ENCODE measurements at places on chromosomes 5 and 9.

DNA sequence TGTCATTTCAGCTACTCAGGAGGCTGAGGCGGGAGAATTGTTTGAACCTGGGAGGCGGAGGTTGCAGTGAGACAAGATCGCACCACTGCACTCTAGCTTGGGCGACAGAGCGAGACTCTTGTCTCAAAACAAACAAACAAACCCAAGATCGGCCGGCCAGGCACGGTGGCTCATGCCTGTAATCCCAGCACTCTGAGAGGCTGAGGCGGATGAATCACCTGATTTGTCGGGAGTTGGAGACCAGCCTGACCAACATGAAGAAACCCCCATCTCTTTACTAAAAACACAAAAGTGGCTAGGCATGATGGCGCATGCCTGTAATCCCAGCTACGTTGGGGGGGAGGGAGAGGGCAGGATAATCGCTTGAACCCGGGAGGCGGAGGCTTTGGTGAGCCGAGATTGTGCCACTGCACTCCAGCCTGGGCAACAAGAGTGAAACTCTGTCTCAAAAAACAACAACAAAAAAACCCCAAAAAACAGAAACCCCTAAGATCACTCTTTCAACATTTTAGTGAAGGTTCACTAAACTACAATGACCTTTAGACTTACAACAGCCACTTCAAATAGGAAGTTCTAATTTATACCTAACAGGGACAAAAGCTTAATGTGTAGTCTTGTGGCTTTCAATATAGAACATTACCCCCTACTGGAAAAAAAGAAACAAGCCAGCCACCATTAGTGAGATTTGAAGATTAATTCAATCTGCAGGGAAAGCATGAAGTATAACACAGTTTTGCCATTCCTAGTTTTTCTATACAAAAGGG, 7.0 kb downstream of the HSPA9 start:
- no peak for DNase-seq

GRCh38 chr9:16064771-16065170, 511.9 kb downstream of the CCDC171 start:
- no peak for DNase-seq

GRCh38 chr5:759111-759751, 25.3 kb downstream of the ZDHHC11B start:
- no peak for DNase-seq

- DNase-seq: no peak
Observed at GRCh38 chr5:43037636-43038495, 2.3 kb downstream of the ANXA2R start.

- DNase-seq: no peak
Observed at GRCh38 chr5:78595458-78595921, 53.1 kb downstream of the LHFPL2 start.

DNA sequence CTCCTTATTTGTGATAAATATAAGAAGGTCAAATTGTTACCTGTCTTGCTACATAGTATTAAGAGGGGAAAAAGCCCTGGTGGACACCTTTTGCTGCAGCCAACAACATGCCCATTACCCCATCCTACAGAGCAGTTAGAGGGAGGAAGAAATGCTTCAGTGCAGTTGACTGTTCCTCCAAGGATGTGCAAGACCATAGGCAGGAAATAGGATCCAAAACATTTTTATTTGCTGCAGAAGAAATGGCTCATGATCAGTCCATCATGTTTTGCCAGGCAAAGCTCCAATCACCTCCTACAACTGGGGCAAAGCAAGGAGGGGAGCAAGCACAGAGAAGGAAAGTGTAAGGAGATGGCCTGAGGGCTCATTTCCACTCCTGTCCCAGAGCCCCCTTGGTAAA, 399.1 kb upstream of the PIK3R1 start:
- DNase-seq: no peak

DNA sequence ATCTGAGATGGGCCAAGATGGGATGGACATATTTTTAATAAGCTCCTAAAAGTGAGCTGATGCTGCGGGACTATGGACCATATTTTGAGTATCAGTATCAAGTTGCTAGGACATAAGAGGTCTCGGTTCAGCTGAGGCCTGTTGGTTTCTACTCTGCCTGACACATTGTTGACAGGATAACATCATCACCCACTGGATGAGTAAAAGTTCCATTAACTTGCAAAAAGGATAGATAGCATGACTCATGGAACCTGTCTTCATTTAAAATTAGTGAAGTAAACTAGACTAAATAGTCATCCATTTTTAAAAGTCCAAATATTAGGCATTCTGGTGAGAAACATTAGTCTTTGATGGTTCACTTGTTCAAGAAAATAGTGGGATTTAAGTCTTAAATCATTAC, 33.3 kb downstream of the PARP8 start:
- peak; percentile 34 for DNase-seq

DNA sequence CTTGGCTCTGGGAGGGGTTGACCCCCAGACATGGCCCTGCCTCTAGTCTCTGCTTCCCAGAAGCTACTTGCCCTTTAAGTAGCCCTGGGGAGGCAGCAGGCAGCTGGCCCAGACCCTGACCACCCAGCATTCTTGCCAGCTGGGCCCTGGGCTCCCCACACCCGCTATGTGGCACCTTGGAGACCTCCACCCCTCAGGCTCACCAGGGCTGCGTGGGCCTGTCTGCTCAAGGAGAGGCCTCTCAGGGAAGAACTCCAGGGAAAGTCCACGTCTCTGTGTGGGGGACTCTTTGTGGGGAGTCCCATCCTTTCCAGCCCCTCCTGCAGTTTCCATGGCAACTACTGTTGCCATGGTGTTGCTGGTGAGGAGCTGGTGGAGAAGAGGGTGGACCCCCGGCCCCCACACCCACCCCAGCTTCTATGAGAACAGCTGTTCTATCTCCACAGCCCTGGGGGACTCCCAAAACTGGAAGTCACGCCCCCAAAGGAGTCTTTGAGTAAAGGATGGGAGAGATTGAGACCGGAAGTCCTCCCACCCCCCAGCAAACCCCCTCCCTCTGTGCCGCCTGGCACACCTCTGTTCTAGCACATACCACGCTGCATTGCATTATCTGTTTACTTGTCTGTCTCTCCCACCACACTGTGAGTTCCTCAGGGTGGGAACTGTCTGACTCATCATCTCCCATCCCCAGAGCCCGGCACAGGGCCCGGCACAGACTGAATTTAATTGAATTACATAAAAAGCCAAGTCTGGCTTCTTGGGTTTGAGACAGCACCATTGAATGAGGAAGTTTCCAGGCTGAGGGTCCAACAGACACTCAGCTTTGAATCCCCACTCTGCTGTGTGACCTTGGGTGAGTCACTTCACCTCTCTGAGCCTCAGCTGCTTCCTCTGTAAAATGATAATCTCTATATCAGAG, 12.6 kb downstream of the DNM1 start:
- no peak for DNase-seq

DNA sequence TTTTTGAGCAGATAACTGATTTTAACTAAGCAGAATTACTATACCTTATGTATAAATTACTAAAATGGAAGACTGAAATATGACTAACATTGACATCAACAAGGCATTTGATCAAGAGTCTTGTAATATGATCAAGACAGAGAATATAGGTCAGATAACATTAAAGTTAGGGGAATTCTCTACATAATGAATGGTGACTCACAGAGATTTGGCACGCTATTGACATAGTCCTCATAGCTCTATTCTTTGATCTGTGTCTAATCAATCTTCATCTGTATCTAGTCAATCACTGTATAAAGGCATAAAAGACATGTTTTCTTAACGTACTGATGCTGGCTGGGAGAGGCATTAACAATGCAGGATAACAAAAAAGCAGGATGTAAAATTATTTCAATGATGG, 17.4 kb downstream of the ABITRAM start:
- no peak for DNase-seq

GRCh38 chr5:151812757-151813309, 41.1 kb downstream of the G3BP1 start:
- DNase-seq: no peak

DNA sequence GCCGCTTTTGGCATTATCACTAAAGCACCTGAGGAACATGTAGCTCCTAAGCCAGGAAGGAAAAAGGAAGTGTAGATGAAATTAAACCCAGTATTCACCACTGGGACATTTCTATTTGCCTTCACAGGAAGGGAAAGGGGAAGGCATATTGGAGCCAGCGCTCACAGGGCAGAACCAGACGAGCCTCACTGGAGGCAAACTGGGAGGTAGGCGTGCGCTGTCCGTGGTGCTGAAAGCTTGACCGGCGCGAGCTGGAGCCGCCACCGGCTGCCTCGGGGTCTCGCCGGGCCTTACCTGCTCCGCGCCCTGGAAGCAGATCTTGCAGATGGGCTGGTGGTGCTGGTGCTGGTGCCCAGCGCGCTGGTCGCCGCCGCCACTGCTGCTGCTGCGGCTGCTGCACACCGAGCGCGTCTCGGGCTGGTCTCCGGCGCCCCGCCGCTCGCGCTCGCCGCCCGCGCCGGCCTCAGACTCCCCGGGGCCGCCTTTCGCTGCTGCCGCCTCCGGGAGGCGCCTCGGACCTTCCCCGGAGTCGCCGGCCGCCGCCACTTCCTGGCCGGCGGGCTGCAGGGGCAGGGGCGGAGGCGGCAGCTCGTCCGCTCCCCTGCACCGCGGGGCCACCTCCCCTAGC, 732 bp downstream of the MARCHF11 start:
- no peak for DNase-seq

DNA sequence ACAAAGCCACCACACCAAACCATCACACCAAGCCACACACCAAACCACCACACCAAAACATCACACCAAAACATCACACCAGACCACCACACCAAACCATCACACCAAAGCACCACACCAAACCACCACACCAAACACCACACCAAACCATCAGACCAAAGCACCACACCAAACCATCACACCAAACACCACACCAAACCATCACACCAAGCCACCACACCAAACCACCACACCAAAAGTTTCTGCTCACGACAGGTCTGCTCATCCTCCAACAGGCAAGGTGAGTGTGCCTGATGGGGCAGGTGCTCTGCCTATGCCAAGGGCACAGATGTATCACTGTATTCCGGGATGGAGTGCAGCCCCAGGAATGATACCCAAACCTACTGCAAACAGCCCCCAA, 87.9 kb upstream of the FSTL4 start:
- no peak for DNase-seq

DNA sequence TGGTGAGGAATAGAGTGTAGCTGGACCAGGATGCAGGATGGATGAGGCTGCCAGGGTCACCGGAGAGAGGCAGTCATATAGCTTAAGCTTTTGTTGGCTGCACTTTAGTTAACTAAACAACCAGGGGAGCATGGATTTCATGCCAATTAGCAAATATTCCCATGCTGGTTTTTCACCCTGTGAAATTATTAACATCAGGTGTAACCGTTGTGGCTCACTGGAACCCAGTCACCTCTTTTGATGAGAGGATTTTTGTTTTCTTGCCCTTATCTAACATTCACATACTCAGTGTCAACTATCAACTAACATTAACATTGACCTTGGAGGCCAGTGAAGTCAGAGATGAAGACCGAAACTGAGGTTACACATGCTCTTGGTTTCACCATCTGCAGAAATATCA, 97.2 kb upstream of the BASP1 start:
- no peak for DNase-seq

- DNase-seq: no peak
Observed at GRCh38 chr9:117596678-117597077, 107.5 kb upstream of the TLR4 start.

DNA sequence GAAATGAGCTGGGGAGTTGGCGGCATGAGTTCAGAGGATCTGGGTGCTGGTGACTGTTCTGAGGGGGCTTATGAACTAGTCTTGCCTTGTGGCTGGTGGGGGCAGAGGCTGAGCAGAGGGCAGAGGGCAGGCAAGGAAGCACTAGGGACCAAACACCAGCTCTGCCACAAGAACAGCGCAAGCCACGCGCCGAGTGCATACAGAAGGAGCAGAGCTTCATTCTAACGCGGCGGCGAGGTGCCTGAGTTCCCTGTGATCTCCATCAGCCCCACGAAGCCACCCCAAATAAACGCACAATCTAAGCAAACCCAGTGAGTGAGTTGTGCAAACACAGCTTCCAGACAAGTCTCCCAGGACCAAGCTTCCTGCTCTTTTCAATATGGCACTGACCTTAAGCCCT, 110.6 kb upstream of the ALDH1B1 start:
- no peak for DNase-seq

DNA sequence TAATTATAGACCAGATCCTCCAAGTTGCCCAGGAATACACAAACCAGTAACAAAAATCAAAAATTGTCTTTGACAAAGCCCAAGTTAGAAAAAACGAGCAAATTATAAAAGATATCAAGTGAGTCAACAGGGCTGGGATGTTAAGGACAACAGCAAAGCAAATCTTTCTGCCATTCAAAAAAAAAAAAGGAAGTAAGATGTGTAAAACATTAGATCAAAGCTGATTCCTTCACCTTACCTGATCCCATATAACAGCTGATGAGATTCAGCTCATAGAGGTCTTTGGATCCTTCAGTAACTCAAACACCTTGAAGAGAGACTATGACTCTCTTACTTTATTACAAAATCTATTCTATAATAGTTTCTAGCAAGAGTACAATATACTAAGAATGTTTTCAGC, 100.9 kb downstream of the STRBP start:
- no peak for DNase-seq

GRCh38 chr5:4480528-4481349, 659.4 kb upstream of the ADAMTS16 start:
- DNase-seq: no peak

- DNase-seq: no peak
Observed at GRCh38 chr9:134548618-134549017, 93.0 kb upstream of the COL5A1 start.

GRCh38 chr5:45692481-45692880, 3.7 kb downstream of the HCN1 start:
- no peak for DNase-seq

DNA sequence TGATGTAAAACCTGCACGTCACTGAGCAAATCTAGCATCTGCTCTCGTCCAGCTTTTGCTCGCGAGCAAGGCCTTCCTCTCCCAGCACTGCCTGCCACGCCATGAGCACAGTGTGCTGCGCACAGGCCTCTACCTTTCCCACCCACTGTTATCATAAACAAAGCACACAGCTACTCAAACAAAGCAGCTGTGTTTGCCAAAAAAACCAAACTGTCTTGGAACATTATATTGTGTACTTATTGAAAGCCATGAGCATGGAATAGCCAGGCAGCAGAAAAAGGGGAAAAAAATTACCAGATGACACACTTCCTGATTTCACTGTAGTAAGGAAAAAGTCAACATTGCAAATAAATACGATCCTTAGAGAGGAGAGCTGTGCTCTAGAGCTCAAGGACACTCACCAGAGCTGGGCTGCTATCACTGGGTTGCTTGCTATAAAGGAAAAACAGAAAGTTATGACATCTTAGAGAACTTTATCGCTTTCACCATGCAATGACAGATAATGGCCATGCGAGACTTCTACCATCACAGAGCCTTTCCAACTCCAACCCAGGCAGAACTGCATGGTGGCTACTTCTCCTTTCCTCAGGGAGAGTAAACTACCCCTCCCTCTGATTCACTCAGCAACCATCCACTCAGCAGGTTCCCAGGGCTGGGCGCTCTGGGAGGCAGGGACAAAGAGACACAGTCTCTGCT, 69.6 kb downstream of the EPB41L4B start:
- peak; percentile 66 for DNase-seq
